ENCODE measurements at places on chromosomes 16 and 17.

GRCh38 chr17:2789700-2790099 is 6.5 kb upstream of the RAP1GAP2 start:
- DNase-seq = no peak

DNA sequence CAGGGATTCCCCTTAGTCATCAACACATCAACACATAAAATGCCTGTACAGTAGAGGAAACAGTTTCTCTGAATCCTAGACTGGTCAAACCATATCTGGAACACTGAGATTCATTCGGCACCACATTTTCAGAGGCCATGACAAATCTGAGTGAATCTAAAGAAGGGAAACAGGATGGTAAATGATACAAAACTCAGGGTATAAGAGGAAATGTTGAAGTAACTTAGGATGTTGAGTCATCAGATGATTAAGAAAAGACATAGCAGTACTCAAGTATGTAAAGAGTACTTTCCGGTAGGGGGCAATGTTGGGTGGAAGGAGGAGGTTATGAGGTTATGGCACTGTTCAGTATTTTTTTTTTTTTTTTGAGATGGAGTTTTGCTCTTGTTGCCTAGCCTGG is 358.5 kb upstream of the PMFBP1 start:
- no peak for DNase-seq

DNA sequence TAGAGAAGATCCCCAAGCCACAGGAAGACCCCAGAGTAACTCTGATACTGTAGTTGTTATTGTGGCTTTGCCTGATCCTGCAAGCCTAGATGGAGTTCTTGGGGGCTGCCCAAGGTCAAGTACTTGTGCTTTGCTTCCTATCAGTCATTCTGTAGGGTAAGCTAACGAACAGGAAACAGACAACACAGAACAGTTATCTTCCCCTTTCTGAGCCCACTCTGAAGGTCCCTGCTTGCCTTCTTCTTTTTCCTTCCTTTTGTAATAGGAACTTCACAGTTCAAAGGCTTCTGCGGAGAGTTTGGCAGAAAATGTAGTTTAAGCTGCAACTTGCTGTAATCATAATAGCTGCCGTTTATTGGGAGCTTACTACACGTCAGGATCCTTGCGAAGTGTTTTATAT is 494.1 kb upstream of the ERCC4 start:
- DNase-seq = no peak

- no peak for DNase-seq
Measured at GRCh38 chr16:28311913-28312312, 19.6 kb downstream of the SBK1 start.

DNA sequence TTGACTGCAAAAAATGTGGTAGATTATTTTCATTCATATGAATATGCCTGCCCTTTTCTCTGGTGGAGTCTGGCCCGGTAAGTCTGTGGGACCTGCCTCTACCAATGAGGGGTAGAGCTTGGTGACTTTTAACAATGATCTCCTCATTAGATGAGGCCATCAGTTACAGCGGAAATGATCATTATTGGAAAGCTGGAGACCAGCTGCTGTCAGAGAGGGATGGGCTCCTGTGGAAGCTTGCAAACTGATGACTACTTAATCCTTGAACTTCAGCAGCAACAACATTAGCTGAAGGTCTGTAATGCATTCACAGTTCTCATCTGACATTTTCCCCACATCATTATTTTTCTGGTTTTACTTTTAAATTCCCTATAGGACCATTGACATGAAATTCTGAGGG is 194.1 kb downstream of the CDH13 start:
- no peak for DNase-seq

- no peak for DNase-seq
Measured at GRCh38 chr16:838741-839140, 38.2 kb upstream of the GNG13 start.

GRCh38 chr17:80146121-80147034 is 550 bp downstream of the EIF4A3 start:
- no peak for DNase-seq

DNA sequence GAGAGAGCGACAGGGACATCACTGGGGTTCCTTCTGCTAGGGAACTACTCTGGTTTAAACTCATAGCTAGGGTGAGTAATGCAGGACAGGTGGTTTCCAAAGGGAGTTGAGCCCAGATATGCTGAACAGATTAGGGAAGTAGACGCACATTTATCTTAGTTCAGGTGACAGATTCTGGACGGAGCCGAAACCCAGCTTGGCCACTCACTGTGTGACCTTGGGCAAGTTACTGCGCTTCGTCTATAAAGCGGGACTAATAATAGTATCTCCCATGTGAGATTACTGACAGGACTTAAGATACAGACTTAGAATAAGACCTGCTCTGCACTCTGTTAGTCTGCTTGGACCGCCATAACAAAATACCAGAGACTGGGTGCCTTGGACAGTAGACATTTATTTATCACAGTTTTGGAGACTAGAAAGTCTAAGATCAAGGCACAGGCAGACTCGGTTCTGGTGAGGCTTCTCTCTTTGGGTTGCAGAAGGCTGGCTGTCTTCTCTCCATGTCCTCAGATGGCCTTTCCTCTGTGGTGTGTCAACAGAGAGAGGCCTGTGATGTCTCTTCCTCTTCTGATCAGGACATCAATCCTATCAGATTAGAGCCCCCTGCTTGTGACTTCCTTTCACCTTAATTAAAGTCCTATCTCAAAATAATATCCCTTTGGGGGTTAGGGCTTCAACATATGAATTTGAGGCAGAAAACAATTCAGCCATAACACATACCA is 12.1 kb downstream of the SCNN1G start:
- DNase-seq = no peak

DNA sequence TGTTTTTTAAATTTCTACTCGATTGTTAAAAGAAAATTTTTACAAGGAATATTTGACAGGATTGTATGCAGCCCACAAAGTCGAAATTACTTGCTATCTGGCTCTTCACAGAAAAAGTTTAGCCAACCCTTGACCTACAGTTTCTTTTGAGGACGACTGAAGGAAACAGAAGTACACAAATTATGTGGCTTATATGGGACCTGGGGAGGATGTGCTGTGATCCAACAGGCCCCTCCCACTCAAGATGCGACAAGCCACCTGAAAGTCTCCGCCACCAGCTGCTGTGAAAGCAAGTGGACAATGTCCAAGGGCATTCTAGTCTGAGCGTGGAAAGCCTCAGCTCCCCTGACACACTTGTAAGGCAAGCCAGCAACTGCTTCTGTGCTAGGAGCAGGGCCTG is 42.4 kb upstream of the SLC25A19 start:
- DNase-seq = no peak

DNA sequence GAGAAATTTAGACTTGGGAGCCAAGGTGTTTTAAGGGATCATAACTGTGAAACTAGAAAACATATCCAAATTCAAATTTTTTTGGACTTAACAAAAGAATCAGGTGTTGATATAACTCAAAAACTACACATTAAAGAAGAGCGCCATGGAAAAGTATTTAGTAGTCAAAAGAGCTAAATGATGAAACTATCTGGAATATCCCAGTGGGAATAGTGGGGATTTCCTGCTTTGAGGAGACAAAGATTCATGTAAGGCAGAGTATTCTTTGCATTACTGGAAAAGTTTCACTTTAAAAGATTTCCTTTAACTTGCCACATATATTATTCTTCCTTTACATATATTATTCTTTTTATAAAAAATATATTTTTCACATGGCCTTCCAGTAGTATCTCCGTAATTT is 40.3 kb upstream of the VPS4A start:
- DNase-seq = no peak

GRCh38 chr17:37025847-37026530 is 77.2 kb downstream of the AATF start:
- DNase-seq = no peak

- DNase-seq = no peak
Measured at GRCh38 chr16:57574646-57575467, 32.4 kb downstream of the ADGRG5 start.

DNA sequence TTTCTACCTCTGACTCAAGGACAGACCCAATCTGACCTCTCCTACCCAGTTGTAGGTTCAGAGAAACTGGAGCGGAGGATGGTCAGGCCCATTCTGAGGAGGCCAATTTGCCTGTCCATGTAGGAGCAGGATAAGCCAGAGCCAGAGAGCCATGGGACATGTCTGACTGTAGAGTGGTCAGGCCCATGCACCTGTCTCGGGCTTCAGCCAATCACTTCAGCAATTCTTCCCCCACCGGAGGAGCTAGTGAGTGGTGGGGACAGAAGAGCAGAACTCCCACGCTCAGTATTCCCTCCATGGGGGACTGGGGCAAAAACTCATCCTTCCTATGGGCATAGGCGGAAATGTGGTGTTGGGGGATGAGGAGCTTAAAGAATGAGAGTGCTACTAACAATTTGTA is 14.3 kb downstream of the DCAF7 start:
- no peak for DNase-seq

DNA sequence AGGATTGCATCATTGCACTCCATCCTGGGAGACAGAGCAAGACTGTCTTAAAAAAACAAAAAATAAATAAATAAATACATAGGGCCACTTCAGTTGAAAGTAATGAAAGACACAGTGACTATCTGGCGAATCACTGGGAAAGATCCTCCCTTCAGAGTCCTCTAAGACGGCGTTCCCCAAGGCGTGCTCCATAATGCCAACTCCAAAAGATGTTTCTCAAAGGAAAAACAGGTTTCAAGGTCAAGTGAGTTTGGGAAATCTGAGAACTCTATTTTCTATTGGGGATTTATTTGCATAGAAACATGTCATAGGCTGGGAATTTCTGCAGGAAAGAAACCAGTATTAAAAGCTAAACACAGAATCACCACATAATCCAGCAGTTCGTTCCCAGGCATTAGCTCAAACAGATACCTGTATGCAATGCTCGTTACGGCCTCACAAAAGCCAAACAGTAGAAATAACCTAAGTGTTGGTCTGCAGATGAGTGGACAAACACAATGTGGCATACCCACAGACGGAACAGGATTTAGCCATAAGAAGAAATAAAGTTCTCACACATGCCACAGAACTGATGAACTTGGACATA is 7.9 kb downstream of the KLHDC4 start:
- DNase-seq = no peak

GRCh38 chr17:49633762-49634484 is 44.0 kb downstream of the SPOP start:
- DNase-seq = no peak

DNA sequence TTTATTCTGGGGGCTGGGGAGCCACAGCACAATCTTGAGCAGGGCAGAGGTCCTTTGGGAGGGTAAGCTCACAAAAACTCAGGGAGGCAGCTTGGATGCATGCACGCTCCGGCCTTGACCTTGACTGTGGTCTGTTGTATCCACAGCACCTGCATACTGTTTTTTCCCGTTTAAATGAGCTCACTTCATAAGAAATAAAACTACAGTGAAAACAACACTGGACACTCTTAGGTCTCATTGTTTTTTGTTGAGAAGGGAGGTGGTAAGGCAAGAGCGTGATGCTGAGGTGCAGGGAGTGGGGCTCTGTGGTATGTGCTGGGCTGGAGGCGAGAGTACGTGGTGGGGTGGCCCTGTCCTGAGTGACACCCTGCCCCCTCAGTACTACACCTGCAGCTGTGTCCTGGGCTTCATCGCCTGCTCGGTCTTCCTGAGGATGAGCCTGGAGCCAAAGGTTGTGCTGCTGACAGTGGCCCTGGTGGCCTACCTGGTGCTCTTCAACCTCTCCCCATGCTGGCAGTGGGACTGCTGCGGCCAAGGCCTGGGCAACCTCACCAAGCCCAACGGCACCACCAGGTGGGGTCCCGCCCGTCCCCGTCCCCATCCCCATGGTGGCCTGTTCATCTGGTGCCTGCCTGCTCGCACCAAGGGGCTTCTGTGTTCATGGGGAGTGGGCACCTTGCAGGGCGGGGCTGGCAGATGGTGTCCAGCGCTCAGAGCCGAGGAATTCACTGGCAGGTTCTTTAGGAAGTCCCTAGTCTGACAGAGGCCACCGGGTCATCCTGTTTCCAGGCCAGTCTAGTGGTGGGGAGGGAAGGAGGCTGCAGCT is 44.2 kb downstream of the ADCY7 start:
- no peak for DNase-seq

DNA sequence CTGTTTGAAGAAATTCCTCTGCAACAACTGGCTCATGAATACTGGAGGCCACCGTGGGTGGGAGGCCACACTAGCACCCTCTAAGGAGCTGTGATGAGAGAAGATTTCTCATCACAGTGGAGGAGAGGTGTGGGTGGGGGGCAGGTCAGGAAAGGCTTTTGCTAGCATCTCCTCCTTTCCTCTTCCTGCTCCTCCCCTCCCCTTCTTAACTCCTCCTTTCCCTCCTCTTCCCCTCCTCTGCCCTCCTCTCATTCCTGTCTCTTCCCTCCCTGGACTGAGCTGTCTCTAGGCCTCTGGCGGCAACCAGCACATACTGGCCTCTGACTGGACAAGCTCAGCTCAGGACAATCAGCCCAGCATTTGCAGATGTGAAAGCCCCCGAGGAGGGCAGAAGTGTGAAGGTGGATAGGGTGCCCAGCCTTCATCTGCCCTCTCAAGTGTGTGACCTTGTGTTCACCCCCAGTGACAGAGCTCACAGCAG is 19.0 kb upstream of the LHX1 start:
- DNase-seq = no peak

DNA sequence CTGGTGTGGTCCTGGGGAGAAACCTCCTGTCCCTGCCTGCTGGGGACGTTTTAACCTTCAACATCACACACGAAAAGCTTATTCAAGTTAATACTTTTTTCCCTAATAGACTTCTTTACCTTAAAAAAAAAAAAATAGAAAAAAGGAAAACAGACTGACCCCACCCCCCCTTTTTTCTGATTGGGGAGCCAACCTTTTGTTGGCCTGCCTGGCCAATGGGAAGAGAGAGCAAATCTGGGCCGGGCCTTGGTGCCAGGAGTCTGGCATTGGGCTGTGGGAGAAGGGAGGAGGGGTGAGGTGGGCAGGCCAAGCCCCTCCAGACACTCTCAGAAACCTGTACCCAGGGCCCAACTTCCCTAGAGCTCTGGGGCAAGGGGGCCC is 3.0 kb downstream of the CBX8 start:
- no peak for DNase-seq

- DNase-seq = no peak
Measured at GRCh38 chr16:4085405-4085970, 30.8 kb downstream of the ADCY9 start.

- DNase-seq = no peak
Measured at GRCh38 chr17:49928126-49928800, 40.7 kb upstream of the DLX4 start.

DNA sequence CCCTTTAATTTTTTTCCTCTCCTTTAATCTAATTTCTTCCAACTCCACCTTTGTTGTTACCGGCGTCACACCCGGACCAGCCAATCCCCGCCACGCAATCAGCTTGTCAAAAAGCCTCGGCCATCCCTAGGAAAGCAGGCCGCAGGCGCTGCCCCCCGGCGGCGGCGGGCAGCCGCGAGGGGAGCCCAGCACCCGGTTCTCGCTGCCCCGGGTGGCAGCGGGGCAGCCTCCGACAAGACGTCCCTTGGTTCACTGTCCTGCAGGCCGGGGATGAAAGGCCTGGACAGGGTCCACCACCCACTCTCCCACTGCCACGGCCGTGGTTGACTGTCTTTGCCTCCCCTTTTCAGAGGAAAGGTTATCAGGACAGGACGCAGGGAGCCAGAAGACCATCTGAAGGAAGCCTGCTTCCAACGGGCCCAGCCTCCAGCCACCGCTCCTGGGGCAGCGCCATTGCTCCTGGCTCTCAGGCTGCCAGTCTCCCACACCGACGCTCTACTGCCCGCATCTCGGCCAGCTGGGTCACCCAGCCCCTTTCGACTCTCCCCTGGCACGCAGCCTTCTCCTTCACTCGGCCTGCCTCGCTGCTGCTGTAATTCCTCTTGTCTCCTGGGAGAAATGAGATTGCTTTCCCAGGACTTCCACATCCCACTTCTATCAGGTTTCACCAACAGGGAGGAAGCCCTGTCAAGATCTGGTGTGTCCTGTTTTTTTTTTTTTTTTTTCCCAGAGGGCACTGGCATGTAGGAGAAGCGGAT is 2.8 kb upstream of the UBTF start:
- no peak for DNase-seq

- DNase-seq = no peak
Measured at GRCh38 chr17:80664217-80664790, 119.7 kb downstream of the RPTOR start.

Data from AG09319 (cell line).